ENCODE measurements at places on chromosomes 12 and 14.

- DNase-seq, result no peak
Observed at GRCh38 chr12:112308652-112309051, 73.6 kb downstream of the HECTD4 start.

DNA sequence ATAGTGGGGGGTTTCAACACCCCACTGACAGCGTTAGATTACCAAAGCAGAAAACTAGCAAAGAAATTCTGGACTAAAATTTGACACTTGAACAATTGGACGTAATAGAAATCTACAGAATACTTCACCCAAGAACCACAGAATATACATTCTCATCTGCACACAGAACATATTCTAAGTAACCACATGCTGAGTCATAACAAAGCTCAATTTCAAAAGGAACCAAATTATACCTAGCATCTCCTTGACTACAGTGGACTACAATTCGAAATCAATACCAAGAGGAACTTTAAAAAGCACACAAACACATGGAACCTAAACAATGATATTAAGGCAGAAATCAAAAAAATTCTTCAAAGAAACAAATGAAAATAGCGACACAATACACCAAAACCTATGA is 871.6 kb upstream of the MDGA2 start:
- no peak for DNase-seq

DNA sequence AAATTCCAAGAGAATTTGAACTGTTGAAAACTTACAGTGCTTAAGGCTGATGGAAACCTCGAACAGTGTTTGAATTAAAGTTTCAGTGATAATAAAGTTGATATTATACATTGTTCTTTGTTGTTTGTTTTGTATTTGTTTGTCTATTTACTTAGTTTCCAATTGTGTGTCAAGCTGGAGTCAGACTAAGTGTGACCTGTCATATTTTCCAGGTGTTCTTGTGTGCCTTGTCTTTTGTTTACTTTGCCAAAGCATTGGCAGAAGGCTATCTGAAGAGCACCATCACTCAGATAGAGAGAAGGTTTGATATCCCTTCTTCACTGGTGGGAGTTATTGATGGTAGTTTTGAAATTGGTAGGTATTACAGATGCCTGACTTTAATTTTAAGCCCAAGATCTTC is 6.0 kb downstream of the SLCO1C1 start:
- peak; percentile 24 for DNase-seq

DNA sequence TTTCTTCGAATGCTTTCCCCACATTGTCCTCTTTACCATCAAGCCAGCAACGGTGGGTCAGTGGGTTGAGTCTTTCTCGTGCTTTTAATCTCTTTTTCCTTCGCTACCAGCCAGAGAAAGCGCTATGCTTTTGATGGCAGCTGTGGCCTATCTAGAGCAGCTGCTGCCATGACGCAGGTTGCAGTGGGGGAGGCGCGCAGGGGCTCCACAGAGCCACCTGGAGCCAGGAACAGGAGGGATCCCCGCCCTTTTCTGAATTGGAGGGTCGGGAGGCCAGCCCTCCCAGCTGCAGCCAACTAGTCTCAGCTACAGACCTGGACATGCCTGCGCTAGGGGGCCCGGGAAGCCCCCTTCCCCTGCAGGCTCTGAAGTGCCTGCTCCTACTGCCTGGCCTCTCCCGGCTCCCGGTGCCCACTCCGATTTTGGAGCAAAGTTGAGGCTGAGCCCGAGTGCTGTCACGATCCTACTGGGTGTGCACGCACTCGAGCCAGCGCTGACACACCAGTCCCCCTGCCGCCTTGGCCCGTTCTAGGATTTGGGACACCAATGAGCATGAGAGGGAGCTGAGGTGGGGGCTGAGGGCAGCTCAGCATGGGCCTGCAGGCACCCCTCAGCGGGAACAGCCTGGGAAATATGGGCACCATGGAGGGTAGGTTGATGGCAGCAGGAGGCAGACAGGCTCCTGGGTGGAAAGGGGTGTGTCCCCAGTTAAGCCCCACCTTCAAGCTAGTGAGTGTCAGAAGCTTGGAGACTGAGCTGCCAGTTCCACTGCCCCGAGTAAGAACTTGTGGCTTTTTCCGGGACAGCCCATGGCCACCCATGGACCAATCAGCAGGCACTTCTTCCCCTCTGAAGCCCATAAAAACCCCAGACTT is 784.2 kb downstream of the SLC6A15 start:
- DNase-seq, result peak; percentile 83

DNA sequence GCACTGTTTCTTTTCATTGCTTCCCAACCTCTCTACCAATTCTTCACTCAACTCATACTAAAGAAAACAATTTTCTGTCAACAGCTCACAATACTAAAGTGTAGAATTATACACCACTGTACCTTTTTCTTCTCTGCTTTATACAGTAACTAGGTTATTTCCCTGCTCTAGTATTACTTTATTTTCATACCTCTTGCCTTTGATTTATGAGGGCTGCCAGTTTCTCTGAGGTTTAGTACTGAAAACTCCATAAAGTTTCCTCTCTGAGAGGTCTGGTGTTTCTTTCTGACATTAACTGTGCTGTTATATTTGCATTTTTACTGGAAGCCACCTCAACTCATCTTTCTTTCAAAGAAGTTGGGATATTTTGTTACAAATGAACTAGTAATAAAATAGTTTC is 63.0 kb upstream of the GRIP1 start:
- DNase-seq, result no peak

DNA sequence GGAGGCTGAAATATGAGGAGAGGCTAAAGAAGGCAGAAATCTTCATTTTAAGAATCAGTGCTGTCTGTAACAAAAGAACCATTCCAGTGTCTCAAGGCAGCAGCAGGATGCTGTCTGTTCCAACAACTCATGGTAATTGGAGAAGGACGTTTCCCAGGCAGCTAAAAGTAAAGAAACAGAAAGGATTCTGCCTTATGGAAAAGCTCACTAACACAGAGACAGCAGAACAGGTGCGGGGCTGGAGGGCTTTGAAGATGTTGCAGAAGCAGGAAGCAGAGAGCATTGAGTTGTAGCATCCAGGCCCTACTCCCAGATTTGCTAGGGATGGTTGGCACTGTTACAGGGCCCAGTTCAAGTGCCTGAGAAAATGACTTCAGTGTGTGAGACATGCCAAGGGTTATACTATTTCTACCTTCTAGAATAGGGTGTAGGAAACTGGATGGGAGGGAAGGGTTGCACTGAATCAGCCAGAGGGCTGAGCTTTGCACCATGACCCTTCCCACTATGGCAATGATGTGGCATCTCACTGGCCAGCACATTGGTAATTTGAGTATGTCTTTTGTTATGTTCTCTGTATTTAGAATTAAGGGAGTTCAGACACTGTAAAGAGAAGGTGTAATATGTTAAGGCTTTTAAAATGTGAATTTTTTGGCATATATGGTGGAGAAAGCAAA is 160.0 kb upstream of the FBXO33 start:
- no peak for DNase-seq

GRCh38 chr12:5582541-5582940 is 150.6 kb downstream of the NTF3 start:
- DNase-seq, result no peak

- DNase-seq, result no peak
Observed at GRCh38 chr14:67523764-67524633, 9.1 kb upstream of the PLEKHH1 start.

GRCh38 chr14:41476526-41476925 is 130.2 kb upstream of the LRFN5 start:
- DNase-seq, result no peak

GRCh38 chr12:94769047-94769420 is 118.7 kb upstream of the TMCC3 start:
- no peak for DNase-seq

Data from NCI-H146 (cell line).